Progenitor cell of endocrine pancreas (in vitro differentiated cells): ENCODE measurements at places on chromosomes 2 and 18.

DNA sequence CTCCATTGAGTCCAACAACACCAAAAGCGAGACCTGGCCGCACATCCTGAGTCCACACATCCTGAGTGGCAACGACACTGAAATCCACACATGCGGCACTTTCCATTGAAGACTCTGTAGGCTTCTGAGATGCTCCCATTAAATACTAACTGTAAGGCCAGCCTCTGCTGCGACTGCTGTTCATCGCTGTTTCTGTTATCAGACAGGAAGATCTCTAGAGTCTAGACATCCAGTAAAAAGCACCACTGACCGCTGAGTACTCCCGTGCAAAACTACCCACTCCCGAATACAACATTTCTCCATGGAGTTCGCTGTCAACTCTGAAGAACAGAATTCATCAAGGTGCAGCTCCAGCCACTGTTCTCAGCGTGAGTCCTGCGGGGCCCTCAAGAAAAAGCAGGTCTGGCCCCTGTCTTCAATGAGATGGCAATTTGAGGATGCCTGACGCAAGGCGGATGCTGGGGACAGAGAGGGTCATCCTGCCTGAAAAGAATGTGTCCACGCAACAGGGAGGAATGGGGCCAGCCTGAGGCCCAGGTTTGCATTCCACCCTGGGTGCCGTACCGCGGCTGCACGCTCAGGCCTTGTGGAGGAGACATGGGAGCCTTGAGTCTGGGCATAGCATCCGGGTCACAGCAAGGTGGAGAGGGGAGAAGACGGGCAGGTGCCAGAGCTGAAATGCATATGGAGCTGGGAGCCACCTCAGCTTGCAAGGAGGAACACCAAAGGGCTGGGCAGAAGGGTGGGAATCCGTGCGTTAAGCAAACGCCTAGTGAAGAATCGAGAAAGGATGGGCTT, 61.9 kb downstream of the ZNF516 start:
- DNase-seq, result no peak

DNA sequence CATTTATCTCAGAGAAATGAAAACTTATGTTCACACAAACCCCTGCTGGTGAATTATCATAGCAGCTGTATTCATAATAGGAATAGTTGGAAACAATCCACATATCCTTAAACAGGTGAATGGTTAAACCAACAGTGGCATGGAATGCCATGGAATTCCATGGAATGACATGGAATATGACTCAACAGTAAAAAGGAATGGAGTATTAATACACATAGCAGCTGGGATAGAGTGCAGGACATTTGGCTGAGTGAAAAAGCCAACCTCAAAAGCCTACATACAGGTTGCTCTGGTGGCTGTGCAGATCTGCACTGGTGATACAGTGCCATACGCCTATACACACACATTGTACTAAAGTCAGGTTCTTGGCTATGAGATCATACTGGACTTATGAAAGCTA, 69.5 kb downstream of the FAM168B start:
- DNase-seq, result no peak

DNA sequence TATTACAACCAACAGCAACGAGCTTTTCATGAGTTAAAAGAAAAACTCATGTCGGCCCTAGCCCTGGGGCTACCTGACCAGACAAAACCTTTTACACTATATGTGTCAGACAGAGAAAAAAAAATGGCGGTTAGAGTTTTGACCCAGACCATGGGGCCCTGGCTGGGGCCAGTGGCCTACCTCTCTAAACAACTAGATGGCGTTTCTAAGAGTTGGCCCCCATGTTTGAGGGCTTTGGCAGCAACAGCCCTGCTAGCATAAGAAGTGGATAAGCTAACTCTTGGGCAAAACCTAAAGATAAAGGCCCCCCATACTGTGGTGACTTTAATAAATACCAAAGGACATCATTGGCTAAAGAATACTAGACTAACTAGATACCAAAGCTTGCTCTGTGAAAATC, 39.3 kb downstream of the TFPI start:
- DNase-seq, result no peak

DNA sequence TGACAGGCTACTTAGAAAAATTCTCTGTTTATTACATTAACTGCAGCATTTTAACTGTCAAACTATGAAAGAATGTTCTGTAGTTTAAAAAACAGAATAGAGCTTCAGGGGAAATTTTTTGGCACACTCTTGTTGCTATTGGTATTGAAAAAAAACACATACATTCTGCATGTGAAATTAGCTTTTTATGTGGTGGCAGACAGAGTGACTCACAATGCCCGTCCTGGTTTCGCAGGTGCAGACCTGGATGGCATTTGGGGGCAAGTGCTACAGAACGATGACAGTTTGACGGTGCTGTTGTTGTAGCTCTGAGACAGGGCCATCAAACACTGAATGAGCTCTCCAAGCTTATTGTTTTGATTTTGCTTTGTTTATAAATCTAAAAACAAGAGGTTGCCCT, 105.0 kb upstream of the MAP3K20 start:
- DNase-seq, result no peak

GRCh38 chr2:191226196-191226595, 19.0 kb upstream of the MYO1B start:
- DNase-seq, result no peak
